ENCODE measurements at places on chromosomes 13 and 19. TPM values are rescaled to one million over a fixed set of nuclear protein-coding genes. Genes with fewer than 3 reads are reported as not detected.

A1BG gene
- 5.7 TPM for total RNA-seq

CEACAM16 gene
- total RNA-seq = not detected

SSC5D gene
- 29.2 TPM for total RNA-seq

TMEM38A gene
- total RNA-seq = 97.2 TPM

FLT3LG gene
- total RNA-seq = 2.5 TPM

TEX101 gene
- total RNA-seq = not detected

LRRC4B gene
- total RNA-seq = 13.0 TPM

PNMA8A gene
- 47.1 TPM for total RNA-seq

SIGLECL1 gene
- total RNA-seq = not detected

CLASRP gene
- 24.7 TPM for total RNA-seq

LGALS14 gene
- not detected for total RNA-seq

KLK12 gene
- total RNA-seq = 7.2 TPM

FKRP gene
- total RNA-seq = 22.4 TPM

GRIK5 gene
- 3.2 TPM for total RNA-seq

LILRB3 gene
- 3.0 TPM for total RNA-seq

FXYD3 gene
- 45.6 TPM for total RNA-seq

ZNF433 gene
- 11.9 TPM for total RNA-seq

USHBP1 gene
- 12.3 TPM for total RNA-seq

ANGPTL8 gene
- not detected for total RNA-seq

MEIOSIN gene
- total RNA-seq = not detected

FGF21 gene
- total RNA-seq = not detected

VRK3 gene
- 23.2 TPM for total RNA-seq

PLA2G4C gene
- 32.3 TPM for total RNA-seq

ZIK1 gene
- 11.2 TPM for total RNA-seq

CEACAM4 gene
- total RNA-seq = not detected

ADGRE2 gene
- 0.31 TPM for total RNA-seq

TEX26 gene
- total RNA-seq = not detected

ZNF541 gene
- 0.10 TPM for total RNA-seq

KIR3DL1 gene
- total RNA-seq = not detected

ZNF304 gene
- total RNA-seq = 13.5 TPM

OR10H1 gene
- total RNA-seq = not detected

EIF3K gene
- total RNA-seq = 341 TPM

GPR108 gene
- 35.2 TPM for total RNA-seq
